Stimulated activated CD4-positive, alpha-beta T cell treated with anti-CD3 and anti-CD28 coated beads, TNF-alpha, amount 100 ng/mL, for 4 hours (primary cell): ENCODE measurements at places on chromosomes 12 and 14.

- DNase-seq = no peak
These were observed 349.5 kb downstream of the GRIN2B start for GRCh38 chr12:13631873-13632272.

- no peak for DNase-seq
These were observed 44.2 kb downstream of the SLC6A12 start for GRCh38 chr12:169528-170370.

DNA sequence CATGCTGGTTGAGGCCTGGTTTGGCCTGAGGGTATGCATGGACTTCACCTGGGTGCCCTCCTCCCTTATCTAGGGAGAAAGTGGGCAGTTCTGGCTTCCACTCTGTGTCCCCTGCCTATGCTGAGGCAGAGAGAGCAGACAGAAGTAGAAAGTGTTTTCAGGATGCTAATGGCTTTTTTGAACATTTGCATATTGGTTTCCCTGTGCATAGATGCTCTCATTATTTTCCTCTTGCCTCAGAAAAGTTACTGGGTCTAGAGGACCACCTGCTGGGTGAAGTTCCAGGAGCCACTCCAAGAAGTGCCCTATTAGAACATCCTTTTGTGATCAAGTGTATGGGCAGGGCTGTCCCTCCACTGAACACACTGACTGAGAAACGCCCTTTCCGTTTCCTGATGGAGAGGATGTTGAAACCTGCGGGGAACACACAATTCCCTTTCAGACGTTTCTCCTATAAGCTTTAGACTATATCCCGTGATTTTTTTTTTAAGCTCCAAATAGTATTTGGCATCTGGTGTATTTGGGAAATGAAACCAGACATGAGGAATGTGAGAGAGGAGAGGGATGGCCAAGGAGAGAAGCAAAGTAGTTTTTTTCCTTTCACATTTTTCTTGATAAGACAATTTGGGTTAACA is 66.6 kb downstream of the DAAM1 start:
- DNase-seq = no peak

- DNase-seq = no peak
These were observed 2.1 kb upstream of the BLOC1S1 start for GRCh38 chr12:55713721-55714120.

DNA sequence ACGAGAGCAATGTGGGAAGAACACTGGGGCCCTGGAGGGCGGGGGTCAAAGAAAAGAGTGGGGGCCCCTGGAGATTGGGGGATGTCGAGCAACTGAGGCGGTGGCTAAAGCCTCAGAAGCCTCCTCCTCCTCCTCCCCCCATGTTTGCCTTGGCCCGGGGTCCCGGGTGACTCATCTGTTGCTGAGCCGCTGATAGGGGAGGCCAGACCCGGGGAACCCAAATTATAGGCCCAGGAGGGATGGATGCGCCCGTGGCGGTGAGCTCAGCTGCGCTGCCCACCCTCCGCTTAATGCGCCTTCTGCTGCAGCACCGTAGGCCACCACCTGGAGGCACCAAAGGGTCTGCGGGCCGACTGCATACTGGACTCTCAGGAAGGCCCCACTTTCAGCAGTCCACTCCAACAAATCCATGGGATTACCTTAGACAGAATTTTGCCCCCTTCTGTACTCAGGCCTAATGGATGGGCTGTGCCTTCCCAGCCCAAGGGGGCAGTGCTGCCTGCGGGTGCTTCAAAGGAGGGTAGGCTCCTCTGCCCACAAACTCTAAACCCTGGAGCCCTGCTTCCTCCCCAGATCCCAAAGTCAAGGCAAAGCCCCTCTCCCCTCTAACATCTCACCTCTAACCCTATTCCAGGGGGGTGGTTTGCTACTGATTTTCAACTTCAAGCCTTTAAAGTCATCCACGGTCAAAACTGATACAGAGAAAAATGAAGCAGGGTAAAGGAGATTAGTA is 2.6 kb upstream of the WNT10B start:
- no peak for DNase-seq
